Suprapubic skin (tissue), 4 donors: ENCODE measurements at places on chromosomes 1 and 21.

- no peak for DNase-seq
These were observed at the start of gene OR2M2 for GRCh38 chr1:248174521-248174920. OR2M2 (plus strand) TSS chr1:248174821; CDS start chr1:248179986, 5,165 bp downstream.

- no peak for DNase-seq
These were observed 13.5 kb downstream of the RUNX1 start for GRCh38 chr21:35035581-35035980.

- DNase-seq, result no peak
These were observed 139.4 kb downstream of the DHRS3 start for GRCh38 chr1:12478612-12478985.

- DNase-seq, result no peak
These were observed 526.9 kb downstream of the NEGR1 start for GRCh38 chr1:71755441-71755840.

DNA sequence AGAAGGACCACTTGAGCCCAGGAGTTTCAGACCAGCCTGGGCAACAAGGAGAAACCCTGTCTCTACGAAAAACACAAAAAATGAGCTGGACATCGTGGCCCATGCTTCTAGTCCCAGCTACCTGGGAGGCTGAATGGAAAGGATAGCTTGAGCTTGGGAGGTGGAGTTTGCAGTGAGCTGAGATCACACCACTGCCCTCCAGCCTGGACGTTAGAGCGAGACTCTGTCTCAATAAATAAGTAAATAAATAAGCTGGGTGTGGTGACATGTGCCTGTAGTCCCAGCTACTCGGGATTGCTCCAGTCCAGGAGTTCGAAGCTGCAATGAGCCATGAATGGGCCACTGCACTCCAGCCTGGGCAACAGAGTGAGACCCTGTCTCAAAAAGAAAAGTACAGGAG is 3.6 kb downstream of the AKR1A1 start:
- DNase-seq, result no peak

DNA sequence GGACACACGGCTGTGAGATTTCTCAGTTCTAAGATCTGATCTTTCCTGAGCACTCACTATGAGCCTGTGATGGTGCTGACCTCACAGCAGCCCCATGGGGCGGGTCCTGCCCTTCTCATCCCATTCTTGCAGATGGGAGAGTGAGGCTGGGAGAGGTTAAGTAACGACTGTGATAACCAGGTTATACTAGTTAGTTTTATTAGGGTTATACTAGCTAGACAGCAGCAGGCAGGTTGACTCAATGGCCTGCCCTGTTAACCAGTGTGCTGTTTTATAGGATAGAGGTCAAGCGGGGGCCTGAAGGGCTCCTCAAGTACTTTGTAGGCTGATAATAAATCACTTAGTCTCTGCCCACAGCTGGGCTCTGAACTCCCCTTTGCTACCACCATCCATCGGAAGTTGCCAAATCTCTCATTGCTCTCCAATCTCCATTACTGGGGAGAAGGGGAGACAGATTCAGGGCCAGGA is 4.8 kb downstream of the CNTN2 start:
- DNase-seq, result no peak

DNA sequence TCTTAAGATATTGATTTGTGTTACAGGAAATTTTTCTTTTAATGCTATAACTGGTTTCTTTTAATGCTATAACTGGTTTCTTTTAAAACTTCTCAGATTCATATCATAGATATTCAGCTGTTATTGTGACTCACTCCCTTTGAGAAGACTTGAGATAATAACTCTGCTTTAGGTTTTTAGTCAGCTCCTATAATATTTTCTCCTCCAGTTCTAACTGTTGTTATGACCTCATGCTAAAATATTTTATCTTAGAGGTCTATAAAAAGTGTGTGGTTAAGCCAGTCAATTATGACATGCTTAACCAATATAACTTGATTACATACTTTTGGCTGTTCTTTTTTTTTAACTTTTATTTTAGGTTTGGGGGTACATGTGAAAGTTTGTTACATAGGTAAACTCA is 280.2 kb downstream of the PTGER3 start:
- no peak for DNase-seq

DNA sequence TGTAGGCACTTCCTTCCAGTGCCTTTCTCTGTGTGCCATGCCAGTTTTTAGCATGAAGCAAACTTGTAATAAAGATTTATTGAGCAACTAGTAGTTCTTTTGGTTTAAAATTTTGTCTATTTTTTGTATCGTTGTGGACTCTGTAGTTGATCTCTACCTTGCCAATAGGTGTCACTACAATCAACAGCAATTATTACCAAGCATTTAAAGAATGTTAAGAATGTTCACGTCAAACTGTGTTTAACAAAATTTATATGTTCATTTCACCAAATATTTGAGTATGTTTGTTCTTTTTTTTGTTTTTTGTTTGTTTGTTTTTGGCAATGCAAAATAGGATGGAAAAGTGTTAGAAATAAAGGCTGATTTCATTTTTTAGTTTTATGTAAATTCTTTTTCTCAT is 208.1 kb downstream of the PATJ start:
- DNase-seq, result no peak

DNA sequence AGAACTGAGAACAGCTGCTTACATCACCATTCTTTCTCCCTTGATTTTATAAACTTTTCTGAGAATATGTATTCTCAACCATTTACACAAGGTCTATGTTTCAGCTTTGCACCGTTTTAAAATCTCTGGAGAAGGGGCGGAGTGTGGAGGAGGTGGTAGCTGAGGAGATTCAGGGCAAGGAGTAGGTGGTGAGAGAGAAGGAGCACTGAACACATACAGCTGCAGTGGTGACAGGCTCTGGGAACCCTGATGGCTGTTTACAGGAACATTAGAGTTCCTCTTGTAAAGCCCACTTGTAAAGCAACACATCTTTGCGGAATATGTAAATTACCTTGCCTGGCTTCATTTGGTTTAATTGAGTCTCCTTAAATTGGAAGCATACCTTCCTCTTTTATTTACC is 89.7 kb downstream of the SMYD2 start:
- DNase-seq, result no peak
